ENCODE measurements at places on chromosomes 16 and 17. TPM values are rescaled to one million over a fixed set of nuclear protein-coding genes. Genes with fewer than 3 reads are reported as not detected.

Gene ITGB3
- total RNA-seq = 1.6 TPM

Gene MT2A
- 21.4 TPM for total RNA-seq

Gene GDPD3
- total RNA-seq = 23.2 TPM

Gene TRPV3
- total RNA-seq = 3.4 TPM

Gene MILR1
- total RNA-seq = not detected

Gene YBX2
- total RNA-seq = 7.0 TPM

Measured in type B pancreatic cell (in vitro differentiated cells).